ENCODE measurements at places on chromosomes 6 and 20. TPM values are rescaled to one million over a fixed set of nuclear protein-coding genes. Genes with fewer than 3 reads are reported as not detected.

Gene DYNLRB1
- total RNA-seq: 83.6 TPM

Gene TP53TG5
- total RNA-seq: 0.23 TPM

Gene C6orf163
- total RNA-seq: 4.3 TPM

Gene LTB
- 398 TPM for total RNA-seq

Gene SNAP91
- total RNA-seq: not detected

Gene TRERF1
- 25.6 TPM for total RNA-seq

Gene MCCD1
- not detected for total RNA-seq

Gene DEFB132
- total RNA-seq: not detected

Gene CYP21A2
- total RNA-seq: 0.92 TPM

Gene GSTA4
- 0.54 TPM for total RNA-seq

Gene HBS1L
- total RNA-seq: 68.4 TPM

Gene AGPAT1
- 26.5 TPM for total RNA-seq

Gene PNPLA1
- 0.20 TPM for total RNA-seq

Gene FAM184A
- total RNA-seq: 5.1 TPM

Gene HMGN4
- total RNA-seq: 61.8 TPM

Gene SUMO4
- total RNA-seq: 8.5 TPM

Gene EYA2
- total RNA-seq: not detected

Gene SLC22A2
- total RNA-seq: not detected

Gene TAB2
- total RNA-seq: 146 TPM

Gene VSX1
- total RNA-seq: not detected

Gene MUCL3
- not detected for total RNA-seq

Gene AKAP7
- 14.0 TPM for total RNA-seq

Gene SIRPB2
- total RNA-seq: not detected

Gene OTOR
- total RNA-seq: not detected

Gene PRSS16
- 0.43 TPM for total RNA-seq

Gene TFAP2A
- total RNA-seq: 0.15 TPM

Gene CST2
- not detected for total RNA-seq

Gene PDYN
- total RNA-seq: not detected

Gene SLC12A5
- 0.05 TPM for total RNA-seq

Gene EDN3
- total RNA-seq: 1.3 TPM

Gene GLO1
- 25.6 TPM for total RNA-seq

Gene TRDN
- not detected for total RNA-seq

Gene ANKEF1
- total RNA-seq: 1.9 TPM

Gene PCSK2
- total RNA-seq: not detected

Gene FAM83C
- 0.15 TPM for total RNA-seq

Gene KIF6
- total RNA-seq: 0.53 TPM

Gene CRISP3
- total RNA-seq: not detected

Gene COX7A2
- total RNA-seq: 198 TPM

Gene PPP1R3G
- 0.06 TPM for total RNA-seq

Gene CLVS2
- not detected for total RNA-seq

Gene ARMH2
- total RNA-seq: 2.2 TPM

Gene CST5
- not detected for total RNA-seq

Gene SAPCD1
- 3.1 TPM for total RNA-seq
